ENCODE measurements at places on chromosomes 5 and 9.

DNA sequence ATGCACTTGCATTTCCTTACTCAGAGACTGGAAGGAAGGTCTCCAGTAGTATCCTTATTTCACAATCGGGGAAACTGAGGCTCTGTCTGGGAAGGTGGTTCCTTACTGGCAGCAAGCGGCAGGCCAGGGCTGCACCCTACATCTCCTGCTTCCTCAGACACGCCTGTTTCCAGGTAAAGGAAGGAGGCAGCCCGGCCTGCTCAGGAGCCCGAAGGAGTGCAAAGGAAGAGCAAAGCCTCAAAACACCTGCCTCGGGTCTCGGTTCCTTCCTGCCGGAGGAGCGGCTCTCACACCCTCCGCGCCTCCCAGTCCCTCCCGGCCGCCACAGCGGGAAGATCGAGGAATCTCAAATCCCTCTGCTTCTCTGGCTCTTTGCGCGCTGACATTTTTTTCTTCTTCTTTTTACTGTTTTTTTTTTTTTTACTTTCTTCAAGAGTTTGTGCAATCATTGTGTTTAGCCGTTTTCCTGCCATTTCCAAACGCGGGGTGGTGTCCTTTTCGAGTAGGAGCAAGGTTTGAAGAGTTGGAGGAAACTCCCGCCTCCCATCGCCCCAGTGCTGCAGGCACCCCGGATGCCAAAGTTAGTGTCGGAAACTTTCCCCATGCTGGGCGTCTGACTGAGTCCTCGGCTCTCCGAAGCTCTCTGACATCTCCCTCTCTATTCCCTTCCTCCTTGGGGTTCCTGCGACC lies 1.0 kb downstream of the GGTA1 start:
- no peak for DNase-seq

- DNase-seq = no peak
These were observed 102.1 kb upstream of the ASTN2 start for GRCh38 chr9:117516676-117517632.

DNA sequence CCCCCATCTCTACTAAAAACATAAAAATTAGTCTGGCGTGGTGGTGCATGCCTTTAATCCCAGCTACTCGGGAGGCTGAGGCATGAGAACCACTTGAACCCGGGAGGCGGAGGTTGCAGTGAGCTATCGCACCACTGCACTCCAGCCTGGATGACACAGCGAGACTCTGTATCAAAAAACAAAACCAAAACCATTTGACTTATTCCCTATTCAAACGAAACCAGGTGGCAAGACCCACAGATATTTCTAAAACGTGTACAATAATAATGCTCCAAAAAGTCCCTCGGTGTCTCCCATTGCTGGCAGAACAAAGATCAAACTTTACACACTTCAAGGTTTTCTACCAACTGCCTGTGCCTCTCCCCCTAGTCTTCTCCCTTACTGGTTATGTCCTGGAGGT lies 29.8 kb downstream of the HMGCR start:
- DNase-seq = no peak

GRCh38 chr9:136481558-136481957 lies 1.3 kb downstream of the SEC16A start:
- DNase-seq = no peak

- no peak for DNase-seq
These were observed 297.9 kb upstream of the EDIL3 start for GRCh38 chr5:84682531-84682930.

GRCh38 chr5:87570366-87570765 lies 157.6 kb upstream of the CCNH start:
- no peak for DNase-seq
